ENCODE measurements at places on chromosomes 2 and 18.

- H3K4me3 ChIP-seq, result no peak overlapping the region
- DNase-seq, result no peak
- H3K27me3 ChIP-seq, result no peaks in the 10 kb centered on the region
- H3K4me1 ChIP-seq, result peaks cover 32% of the 10 kb centered on the region
- H3K27ac ChIP-seq, result peak overlapping the region; percentile 27
- no peaks in the 10 kb centered on the region for H3K36me3 ChIP-seq
Measured at GRCh38 chr2:212727751-212728150, 189.1 kb upstream of the ERBB4 start.

DNA sequence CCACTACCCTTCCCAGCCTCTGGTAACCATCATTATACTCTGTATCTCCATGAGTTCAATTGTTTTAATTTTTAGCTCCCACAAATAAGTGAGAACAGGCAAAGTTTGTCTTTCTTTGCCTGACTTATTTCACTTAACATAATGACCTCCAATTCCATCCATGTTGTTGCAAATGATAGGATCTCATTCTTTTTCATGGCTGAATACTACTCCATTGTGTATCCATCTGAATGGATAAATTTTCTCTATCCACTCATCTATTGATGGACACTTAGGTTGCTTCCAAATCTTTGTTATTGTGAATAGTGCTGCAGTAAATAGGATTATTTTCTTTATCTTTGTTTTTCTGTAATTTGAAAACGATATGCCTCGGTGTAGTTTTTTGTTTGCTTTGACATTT is 26.2 kb downstream of the ANKAR start:
- no peaks in the 10 kb centered on the region for H3K4me1 ChIP-seq
- H3K4me3 ChIP-seq, result no peak overlapping the region
- H3K36me3 ChIP-seq, result peaks cover 5% of the 10 kb centered on the region
- no peaks in the 10 kb centered on the region for H3K27me3 ChIP-seq
- no peak for DNase-seq

DNA sequence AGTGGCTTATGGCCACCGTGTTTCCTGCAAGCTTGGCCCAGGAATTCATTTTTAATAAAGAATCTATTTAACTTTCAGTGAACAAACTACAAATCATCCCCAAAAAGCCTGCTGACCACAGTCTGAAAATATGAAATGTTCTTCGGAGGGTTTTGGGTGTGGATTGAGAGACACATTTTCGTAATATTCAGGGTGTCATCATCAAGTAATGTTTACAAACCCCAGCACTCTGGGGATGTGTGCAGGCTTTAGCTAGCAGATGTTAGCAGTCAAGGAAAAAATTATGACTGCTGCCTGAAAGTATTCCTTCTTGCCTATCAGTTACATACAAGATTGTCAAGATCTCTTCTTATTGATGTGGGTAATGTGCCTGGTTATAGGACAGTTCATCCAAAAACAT is 143.9 kb upstream of the FN1 start:
- H3K27me3 ChIP-seq, result peaks cover 3% of the 10 kb centered on the region
- H3K4me1 ChIP-seq, result peaks cover 4% of the 10 kb centered on the region
- DNase-seq, result no peak

- no peaks in the 10 kb centered on the region for H3K4me1 ChIP-seq
- no peak overlapping the region for H3K4me3 ChIP-seq
- no peak overlapping the region for H3K27ac ChIP-seq
- H3K27me3 ChIP-seq, result no peaks in the 10 kb centered on the region
- DNase-seq, result no peak
Measured at GRCh38 chr18:41121116-41121826, 833.8 kb upstream of the PIK3C3 start.

- peak; percentile 26 for DNase-seq
- H3K36me3 ChIP-seq, result peaks cover 19% of the 10 kb centered on the region
- peak overlapping the region; percentile 22 for H3K27ac ChIP-seq
- no peak overlapping the region for H3K4me3 ChIP-seq
- H3K27me3 ChIP-seq, result peaks cover 15% of the 10 kb centered on the region
Measured at GRCh38 chr2:230909841-230910545, 15.0 kb downstream of the GPR55 start.

GRCh38 chr2:85926526-85926925 is 37.7 kb upstream of the ST3GAL5 start:
- no peak overlapping the region for H3K4me3 ChIP-seq
- H3K27me3 ChIP-seq, result no peaks in the 10 kb centered on the region
- H3K36me3 ChIP-seq, result no peaks in the 10 kb centered on the region
- no peak overlapping the region for H3K27ac ChIP-seq
- no peak for DNase-seq

DNA sequence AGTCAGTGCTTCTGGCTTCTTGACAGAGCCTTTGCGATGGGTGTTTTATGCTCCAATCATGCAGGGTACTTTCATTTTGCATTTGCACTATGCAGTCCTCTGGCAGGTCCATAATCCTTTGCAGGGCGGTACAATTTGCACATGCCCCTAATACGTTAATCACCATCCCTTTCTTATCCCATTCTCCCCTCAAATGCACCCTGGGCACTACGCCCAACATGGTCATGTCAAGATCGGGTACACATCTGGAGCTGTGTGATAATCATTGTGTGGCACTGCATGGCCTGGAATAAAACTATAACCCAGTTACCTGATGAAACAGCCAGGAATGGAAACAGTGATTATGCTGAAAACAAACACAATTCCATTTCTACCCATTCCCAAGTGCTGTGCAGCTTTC is 27.7 kb downstream of the LOXHD1 start:
- no peak overlapping the region for H3K27ac ChIP-seq
- no peaks in the 10 kb centered on the region for H3K27me3 ChIP-seq
- H3K36me3 ChIP-seq, result no peaks in the 10 kb centered on the region

DNA sequence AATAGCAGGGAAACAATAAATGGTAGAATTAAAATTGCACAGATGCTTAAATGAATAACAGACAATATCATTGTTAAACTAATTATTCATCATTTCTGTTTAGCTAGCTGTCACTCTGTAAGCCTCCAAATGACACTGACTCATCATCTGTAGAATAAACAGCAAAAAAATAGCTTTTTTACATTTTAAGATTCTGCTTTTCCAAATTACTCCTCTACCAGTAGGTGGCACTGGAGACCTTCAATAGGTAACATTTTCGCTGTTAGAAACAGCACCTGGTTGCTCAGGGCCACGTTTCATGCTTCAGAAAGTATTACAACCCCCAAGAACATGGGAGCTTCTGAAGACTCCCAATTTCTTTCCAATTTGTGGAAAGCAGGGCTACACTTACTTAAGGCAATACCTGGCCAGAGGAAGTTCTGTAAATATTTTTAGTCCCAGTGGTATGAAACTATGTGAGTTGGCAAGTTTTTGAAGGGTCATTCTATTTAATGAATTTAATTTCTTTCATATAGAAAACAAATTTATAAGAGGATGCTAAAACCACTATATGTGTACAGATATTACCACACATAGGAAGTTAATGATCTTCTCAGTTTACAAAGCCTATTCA is 45.4 kb downstream of the TTN start:
- H3K4me3 ChIP-seq, result no peak overlapping the region
- H3K27ac ChIP-seq, result no peak overlapping the region
- H3K36me3 ChIP-seq, result peaks cover 8% of the 10 kb centered on the region
- no peak for DNase-seq
- H3K27me3 ChIP-seq, result no peaks in the 10 kb centered on the region
- H3K4me1 ChIP-seq, result peaks cover 2% of the 10 kb centered on the region

GRCh38 chr18:43278355-43278754 is 1.1 kb upstream of the SYT4 start:
- no peaks in the 10 kb centered on the region for H3K4me1 ChIP-seq
- no peaks in the 10 kb centered on the region for H3K36me3 ChIP-seq
- peaks cover 5% of the 10 kb centered on the region for H3K27me3 ChIP-seq
- no peak for DNase-seq
- H3K27ac ChIP-seq, result no peak overlapping the region

All from activated T-cell treated with anti-CD3 and anti-CD28 coated beads, Interleukin-2, amount 50 U/mL, for 24 hours (primary cell).